ENCODE measurements at places on chromosomes 7 and 10.

- DNase-seq: no peak
These were observed 4.9 kb upstream of the ZNF467 start for GRCh38 chr7:149778327-149778637.

GRCh38 chr7:2802101-2802500 lies 42.0 kb downstream of the GNA12 start:
- no peak for DNase-seq

DNA sequence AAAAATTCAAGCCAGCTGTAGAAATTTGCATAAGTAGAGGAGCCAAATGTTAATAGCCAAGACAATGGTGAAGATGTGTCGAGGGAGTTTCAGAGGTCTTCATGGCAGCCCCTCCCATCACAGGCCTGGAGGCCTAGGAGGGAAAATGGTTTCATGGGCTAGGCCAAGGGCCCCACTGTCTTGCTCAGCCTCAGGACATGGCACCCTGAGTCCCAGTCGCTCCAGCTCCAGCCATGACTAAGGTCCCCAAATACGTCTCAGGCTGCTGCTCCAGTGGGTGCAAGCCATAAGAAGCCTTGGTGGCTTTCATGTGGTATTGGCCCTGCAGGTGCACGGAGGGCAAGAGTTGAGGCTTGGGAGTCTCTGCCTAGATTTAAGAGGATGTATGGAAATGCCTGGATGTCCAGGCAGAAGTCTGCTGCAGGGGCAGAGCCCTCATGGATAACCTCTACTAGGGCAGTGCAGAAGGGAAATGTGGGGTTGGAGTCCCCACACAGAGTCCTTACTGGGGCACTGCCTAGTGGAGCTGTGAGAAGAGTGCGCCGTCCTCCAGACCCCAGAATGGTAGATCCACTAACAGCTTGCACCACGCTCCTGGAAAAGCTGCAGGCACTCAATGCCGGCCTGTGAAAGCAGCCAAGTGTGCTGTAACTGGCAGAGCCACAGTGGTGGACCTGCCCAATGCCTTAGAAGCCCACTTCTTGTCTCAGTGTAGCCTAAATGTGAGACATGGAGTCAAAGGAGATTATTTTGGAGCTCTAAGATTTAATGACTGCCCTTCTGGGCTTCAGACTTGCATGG lies 19.2 kb downstream of the TBATA start:
- DNase-seq: no peak

GRCh38 chr10:3850999-3851937 lies 66.3 kb upstream of the KLF6 start:
- DNase-seq: no peak

GRCh38 chr10:73887294-73888039 lies 13.1 kb upstream of the CAMK2G start:
- DNase-seq: peak; percentile 94

- no peak for DNase-seq
These were observed 462.3 kb downstream of the PHTF2 start for GRCh38 chr7:78260826-78261225.
